ENCODE measurements at places on chromosomes 16 and 17.

DNA sequence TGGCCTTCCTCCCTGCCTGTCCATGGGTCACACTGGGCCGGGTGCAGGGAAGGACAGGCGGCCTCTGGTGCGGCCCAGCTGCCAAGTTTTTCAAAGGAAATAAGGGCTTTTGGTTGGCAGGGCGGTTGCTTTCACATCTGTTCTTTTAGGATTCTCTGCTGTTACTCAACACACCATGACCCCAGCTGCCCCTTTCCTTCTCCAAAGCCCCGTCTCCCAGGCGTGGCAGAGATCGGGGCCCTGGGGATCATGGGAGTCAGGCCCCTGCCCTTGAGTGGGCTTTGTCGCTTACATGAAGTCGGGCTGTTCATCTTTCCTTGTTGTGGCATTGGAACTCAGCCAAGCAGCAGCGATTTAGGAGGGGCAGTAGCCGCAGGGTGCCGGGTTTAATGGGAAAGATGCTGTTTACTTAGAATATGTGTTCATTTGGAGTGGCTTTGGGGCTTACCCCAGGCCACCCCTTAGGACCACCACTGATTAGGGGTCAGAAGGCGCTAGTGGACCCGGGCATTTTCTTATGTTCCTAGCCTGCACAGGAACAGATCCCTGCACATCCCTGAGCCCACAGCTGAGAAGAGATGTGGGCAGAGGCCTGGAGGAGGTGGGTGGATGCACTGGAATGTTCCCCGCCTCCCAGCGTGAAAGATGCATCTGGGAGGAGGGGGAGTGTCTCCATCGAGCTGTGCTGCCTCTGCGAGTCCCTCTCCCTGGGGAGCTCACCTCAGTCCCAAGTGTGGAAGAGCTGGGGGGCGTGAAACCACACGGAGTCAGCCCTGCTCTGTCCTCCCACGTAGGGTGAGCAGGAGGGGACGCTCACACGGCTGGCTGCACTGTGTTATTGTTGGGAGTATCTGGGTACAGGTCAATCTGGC lies 6.8 kb upstream of the ADCY7 start:
- no peak for DNase-seq

DNA sequence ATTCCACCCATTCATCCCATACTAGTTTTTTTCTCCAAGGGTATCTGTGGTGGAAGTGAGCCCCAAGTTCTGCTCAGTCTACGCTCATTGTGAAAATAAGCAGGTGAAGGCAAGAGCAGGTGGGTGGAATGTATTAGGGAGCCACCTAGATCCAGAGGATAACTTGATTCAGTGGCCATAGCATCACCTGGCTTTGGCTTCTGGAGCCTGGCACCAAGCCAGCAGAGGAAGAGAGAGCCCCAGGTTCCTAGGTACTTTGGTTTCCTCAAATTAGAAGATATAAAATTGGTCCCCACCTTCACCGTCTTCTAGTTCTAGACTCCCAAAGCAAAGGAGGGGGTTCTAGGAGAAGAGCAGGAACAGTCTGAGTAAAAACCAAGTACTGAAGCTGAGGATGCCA lies 4.1 kb downstream of the FXR2 start:
- DNase-seq, result no peak

DNA sequence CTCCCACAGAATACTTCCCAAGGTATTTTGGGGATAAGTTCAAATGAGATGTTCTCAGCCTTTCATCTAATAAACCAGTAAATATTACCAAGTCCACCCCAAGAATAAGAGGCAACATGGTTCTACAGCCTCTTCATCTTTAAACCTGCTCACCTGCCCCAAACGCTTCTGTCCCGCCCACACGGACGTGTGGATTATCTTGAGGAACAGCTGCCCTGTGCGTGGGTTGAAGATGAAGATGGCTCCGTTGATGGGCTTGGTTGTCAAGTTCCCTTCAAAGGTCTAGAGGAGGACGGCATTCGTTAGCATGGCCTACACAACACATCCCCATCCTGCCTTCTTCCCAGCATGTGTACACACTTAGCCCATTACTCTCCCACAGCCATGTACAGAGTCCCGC lies 8.4 kb upstream of the RILP start:
- no peak for DNase-seq

GRCh38 chr16:2339521-2340484 lies 725 bp downstream of the ABCA3 start:
- DNase-seq, result no peak

GRCh38 chr17:30414486-30414885 lies 35.8 kb downstream of the CPD start:
- DNase-seq, result peak; percentile 4

GRCh38 chr17:68693466-68693865 lies 92.3 kb upstream of the FAM20A start:
- no peak for DNase-seq

GRCh38 chr17:71107136-71107535 lies 937.8 kb downstream of the KCNJ2 start:
- peak; percentile 16 for DNase-seq

GRCh38 chr16:12612598-12613101 lies 191.0 kb downstream of the CPPED1 start:
- DNase-seq, result no peak

DNA sequence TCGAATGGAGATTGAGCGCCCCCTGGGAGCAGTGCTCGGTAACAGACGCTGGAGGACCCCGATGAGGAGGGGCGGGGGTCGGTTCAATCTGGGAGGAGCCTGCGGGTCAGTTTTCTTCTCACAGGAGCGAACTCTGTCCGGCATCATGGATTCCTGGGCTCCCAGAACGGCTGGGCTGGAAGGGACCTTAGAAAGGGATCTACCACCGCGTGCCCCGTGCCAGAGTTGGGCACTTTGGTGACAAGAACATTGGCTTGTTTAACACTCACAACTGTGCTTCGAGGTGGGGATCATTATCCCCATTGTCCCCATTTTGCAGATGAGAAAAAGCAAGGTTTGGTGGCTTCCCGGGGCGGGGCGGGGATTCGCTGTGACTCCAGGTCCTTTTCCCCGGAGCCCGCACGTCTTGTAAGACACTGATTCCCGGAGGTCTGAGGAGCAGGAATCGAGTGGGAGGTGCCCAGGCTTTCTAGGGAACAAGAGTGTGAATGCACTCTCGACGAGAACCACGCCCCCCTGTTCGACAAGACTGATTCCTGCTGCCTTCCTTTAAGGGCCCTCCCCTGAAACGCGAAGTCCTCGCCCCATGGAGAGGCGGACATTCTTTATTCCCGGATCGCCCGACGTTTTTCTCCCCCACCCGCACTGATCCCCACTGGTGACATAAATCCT lies 1.5 kb upstream of the FBXL19 start:
- DNase-seq, result peak; percentile 78

DNA sequence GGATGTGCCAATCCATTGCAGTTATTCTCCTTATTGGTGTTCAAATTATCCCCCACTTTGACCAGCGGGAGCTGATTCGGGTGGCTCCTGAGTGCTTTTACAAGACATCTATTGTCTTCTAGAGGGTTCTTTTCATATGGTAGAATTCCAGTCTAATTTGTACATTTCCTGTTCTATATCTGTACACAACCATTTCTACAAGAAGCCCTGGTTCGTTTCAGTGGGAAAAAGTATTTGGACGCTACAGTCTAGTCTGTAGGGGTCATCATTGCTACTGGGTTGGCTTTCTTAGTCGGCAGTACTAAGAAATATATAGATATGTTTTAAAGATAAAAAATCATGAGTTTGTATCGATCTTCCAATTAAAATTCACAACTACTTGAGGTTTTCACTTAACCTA lies 262.6 kb downstream of the MAP2K6 start:
- no peak for DNase-seq

- DNase-seq, result no peak
Measured at GRCh38 chr16:70695331-70696070, 9.6 kb upstream of the MTSS2 start.

- no peak for DNase-seq
Measured at GRCh38 chr16:878886-879285, 78.4 kb upstream of the GNG13 start.
